ENCODE measurements at places on chromosomes 7 and 10.

DNA sequence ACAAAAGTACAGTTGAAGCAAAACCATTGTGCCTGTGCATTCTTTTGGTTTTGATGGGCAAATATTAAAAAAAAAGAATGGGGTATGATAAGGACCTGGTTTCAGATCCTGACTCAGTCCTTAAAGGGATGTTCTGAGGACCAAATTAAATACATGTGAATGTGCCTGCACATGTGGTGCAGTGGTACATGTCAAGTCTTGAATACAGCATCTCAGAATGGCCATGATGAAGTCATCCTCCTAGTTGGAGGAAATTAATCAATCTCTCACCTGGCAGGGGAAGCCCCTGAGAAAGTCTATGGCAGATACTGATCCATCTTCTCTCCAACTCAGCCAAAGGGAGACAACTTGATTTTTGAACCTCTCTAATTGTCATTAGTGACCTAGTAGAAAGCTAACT is 207.0 kb downstream of the SUGCT start:
- no peak for DNase-seq

GRCh38 chr10:72229261-72230251 is 13.5 kb upstream of the ASCC1 start:
- DNase-seq = no peak

DNA sequence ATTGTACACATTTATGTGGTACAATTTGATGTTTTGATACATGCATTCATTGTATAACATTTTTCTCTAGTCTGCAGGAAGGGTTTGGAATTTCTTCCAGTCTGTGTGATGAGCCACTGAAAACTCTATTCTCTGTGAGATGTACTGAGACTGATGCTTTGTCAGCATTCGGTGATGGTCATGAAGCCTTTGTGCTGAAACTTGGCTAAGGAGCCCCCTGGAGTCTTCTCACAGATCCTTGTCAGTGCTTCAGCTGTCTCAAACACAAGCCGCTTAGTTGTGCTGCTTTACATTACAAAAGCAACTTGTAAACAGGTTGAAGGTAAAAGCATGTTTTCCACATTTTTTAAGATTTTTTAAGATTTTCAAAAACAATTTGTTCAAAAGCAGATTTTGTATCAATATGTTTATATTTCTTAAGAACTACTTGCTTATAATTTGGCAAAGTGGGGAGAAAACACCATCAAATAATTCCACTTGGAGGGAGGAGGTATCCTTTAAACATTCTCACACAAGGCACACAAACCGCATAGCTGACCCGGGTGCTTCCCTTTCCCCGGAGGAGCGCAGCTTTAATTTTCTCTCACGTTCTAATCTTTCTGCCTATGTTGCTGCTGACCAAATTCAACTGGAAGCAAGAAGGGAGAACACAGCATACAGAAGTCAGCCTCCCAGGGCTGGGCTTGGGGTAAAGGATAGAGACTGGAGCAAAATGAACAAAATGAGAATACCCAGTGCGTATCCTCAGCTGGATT is 249.8 kb upstream of the VSTM2A start:
- no peak for DNase-seq

DNA sequence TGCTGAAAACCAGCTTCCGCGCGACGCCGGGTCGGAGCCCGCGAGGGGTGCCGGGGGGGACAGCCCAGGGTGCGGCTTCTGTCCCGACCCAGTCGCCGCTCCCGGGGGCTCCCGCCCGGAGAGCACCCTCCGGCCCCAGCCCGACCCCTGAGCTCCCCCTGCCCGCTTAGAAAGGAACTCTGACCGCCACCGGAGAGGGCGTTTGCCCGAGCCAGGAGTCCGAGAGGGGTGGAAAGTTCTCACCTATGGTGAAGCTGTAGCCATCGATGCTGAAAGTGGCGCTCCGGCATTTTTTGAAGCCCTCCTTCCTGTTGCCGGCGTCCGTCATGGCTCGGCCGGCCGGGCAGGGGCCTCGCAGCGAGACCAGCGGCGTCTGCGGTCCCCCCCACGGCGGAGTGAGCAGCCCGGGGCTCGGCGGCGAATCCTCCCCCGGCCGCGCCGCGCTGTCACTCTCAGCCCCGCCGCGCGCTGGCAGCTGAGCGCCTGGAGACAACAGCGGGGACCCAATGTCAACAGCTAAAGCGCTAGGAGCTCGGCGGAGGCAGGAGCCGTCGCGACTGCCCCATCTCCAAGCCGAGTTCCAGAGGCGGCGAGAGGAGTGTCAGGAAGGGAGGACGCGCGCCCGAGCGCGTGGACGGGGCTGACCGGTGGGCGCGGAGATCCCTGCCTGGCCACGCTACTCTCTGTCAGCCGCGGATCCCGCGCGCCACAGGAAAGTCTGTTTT is 191.6 kb downstream of the LSM5 start:
- DNase-seq = peak; percentile 42

- DNase-seq = peak; percentile 39
These were observed 72.9 kb upstream of the PODXL start for GRCh38 chr7:131629217-131629882.

DNA sequence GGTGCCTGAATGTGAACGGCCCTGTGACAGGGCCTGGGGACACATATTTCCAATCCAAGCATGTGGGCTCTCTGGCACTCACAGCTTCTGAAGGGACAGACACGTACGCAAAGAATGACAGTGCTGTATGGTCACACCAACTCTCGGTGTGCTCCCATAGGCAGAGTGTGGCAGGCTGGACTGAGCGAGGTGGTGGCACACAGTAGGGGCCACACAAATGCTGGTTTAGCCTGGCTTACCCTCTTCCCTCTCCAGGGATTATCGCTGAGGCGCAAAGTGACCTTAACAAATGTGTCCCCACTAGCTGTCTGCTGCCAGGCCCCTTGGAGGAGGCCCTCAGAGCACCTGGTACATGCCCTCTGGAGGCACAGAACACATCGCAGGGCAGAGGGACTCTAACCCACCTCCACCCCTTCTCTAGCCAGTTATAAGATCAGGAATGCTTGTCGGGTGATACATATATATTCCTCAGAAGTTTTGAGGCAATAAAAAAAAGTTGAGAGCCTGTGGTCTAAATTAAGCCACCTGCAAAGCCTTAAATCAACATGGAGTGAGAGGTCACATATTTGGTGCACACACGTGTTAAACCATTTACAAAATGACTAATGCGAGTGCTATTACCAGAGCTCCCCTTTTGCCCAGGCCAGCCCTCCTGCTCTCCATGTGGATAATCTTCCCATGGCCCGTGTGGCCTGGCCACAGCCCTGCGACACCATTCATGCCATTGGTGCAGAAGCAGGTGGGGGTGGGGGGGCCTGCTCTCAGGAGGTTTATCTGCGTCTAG is 262.8 kb upstream of the GRB10 start:
- DNase-seq = no peak

DNA sequence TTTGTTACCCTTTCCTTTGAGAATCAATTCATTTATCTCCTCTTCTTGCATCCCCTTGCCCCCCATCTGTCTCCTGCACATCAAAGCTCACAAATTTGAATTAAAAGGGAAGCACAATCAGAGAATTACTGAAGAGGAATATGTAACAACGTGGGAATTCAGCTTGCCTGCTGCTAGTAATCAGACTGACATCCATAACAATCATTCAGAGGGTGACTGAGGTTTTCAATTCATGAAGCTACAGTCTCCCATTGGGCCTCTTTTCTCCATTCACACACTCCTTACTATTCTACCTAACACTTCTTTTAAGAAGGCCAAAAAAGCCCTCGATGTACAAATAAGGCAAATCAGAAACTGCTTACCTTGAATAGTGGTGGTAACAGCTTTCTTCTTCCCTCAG is 24.3 kb upstream of the DNA2 start:
- DNase-seq = no peak

DNA sequence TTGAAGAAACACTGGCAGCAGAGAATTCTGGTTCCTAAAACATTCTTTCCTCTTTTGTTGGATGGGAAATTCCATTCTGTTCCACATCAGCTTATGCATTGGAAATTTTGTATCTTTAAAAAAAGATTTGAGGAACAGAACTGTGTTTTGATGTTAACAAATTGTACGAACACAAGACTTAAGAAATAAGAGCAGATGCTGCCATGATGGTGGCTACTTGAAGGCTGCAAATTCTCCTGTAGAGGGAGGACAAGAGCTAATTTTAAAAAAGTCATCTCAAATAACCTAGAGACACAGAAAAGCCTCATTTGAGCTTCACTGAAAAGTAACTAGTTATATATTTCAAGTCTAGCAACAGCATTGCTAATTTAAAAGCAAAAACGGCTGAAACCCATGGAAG is 29.8 kb downstream of the NDUFB2 start:
- no peak for DNase-seq

DNA sequence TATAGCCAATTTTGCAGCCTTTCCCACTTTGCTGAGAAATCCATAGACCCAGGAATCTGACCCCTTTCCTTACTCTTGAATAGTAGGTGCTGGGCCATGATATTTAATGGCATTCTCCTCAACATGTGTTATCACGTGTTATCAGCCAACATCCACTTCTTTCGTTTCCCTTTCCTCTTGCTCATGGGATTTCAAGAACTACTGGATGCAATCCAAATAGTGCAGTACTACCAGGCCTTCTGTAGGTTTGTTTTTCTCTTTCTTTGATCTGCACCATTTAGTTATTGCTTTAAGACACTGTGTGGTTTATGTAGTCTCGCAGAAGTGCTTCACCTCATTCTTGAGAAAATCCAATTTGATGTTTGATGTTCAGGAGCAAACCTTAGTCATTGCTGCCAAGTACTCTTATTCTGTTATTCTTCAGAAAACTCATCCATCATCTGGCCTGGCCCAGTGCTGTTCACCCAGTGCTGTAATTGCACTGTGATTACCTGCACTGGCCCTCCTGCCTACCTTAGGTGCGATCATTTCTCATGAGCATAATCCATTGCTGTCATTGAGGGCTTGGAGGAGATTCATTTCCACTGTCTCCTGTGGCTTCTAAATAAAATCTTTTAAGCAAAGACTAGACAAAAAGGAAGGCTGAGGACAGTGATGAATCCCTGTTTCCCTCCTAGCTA is 315.3 kb downstream of the BMPER start:
- DNase-seq = no peak

- DNase-seq = peak; percentile 68
These were observed 100.8 kb downstream of the EBF3 start for GRCh38 chr10:129863201-129863663.

GRCh38 chr7:157423886-157424565 is 87.2 kb downstream of the DNAJB6 start:
- no peak for DNase-seq

DNA sequence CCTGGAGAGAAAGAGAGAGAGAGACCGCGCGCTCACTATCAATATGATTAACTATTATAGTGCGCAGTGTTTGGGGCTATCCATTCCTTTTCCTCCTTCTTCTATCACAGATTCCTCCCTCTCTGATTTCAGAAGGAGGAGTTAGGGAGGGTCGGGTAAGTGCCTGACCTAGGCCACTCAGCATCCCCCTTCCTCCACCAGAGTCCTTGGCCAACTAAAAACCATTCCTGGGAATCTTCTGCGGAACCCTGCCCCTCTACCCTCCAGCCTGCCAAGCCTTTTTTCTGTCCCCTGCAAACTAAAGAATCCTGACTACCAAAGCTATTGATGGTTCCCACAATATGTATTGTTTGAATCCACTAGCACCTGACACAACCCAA is 256.2 kb upstream of the NFE2L3 start:
- DNase-seq = no peak

DNA sequence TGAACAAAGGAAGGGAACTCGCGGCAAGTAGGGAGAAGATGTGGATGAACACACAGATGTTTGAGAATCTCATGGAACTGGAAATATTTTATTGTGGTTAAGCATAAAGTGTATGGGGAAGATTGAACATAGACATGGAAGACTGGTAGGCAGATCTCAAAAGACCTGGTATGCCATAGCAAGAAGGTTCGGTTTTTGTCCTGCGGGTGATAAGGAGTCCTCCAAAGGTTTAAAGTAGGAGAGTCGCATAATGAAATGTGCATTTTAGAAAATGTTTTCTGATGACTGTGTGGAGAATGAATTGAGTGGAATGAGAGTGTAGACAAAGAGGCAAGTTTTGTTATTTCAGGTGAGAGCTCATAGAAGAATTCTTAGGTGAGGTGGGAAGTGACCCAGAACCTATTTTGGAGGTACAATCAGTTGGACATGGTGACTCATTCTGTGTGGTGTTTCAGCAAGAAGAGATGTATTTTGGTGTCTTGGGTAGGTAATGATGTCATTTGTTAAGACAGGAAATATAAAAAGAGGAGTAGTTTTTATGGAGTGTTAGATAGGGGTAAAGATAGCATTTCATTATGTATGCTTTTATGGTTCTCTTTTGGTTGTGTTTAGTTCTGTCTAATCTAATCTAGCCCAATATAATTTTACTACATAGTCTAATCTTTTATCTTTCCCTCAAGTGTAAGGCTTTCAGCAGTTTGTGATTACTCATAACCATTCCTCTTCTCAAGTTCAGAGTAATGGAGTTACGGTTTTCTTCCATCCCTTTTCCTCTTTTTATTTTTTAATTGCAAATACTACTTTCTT is 239.2 kb downstream of the EXOC4 start:
- DNase-seq = no peak

DNA sequence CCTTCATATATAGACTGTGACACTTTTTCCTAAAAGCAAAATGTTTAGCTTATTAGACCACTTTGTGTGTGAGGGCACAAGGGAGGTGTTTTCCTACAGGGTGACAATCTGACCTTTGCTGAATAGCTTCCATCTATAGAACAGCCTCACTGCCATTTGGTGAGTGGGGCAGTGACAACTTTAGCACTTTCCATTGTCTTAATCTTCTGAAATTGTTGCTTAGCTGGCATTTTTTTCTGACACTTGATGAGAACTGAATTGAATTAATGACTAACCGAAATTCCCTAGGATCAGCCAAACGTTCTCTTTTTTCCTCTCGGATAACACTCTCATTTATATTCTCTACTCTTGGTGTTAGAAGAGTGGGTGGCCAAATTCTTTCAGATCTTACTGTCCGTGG is 30.2 kb downstream of the KDM7A start:
- DNase-seq = no peak

DNA sequence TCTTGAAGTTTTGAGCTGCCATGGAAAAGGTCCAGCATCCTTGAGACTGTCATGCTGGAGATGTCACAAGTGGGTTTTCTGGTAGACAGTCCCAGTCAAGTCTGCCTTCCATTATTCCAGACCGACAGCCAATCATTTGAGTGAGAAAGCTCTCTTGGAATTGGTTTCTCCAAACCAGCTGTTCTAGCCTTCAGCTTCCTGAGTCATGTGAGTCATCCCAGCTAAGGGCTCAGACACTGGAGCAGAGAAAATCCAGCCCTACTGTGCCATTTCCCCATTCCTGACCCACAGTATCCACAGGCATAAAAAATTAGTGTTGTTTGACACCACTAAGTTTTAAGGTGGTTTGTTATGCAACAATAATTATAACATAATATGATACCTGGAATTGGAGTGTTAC is 219.0 kb downstream of the ADRA2A start:
- DNase-seq = no peak

GRCh38 chr7:94698275-94698674 is 42.3 kb upstream of the SGCE start:
- DNase-seq = peak; percentile 89

GRCh38 chr10:89363729-89364442 is 14.0 kb upstream of the IFIT1B start:
- no peak for DNase-seq

DNA sequence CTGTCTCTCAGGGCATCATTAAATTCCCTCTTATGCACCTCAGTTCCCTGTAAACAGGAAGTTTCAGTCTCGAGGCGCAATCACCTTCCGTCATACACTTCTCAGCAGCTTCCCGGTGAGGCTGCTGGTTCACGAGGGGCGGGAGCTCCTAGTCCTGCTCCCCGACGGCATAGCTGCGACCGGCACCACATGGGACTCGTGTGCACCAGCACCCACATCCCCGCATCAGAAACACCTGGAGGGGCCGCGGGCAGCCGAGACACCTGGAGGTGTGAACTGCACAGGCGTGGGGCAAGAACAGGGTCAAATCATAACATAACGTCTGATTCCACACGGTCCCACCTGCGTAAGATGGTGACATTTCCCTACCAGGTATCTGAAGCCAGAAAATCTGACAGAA is 52.7 kb downstream of the DIP2C start:
- DNase-seq = no peak

All from cardiac muscle cell (in vitro differentiated cells and primary cell).